ENCODE measurements at places on chromosomes 6 and 20.

- DNase-seq: no peak
Measured at GRCh38 chr6:138044458-138044857, 62.8 kb downstream of the PERP start.

GRCh38 chr6:67336014-67336413 lies 1299.1 kb upstream of the ADGRB3 start:
- no peak for DNase-seq

GRCh38 chr6:18039481-18039880 lies 52.0 kb upstream of the KIF13A start:
- no peak for DNase-seq

DNA sequence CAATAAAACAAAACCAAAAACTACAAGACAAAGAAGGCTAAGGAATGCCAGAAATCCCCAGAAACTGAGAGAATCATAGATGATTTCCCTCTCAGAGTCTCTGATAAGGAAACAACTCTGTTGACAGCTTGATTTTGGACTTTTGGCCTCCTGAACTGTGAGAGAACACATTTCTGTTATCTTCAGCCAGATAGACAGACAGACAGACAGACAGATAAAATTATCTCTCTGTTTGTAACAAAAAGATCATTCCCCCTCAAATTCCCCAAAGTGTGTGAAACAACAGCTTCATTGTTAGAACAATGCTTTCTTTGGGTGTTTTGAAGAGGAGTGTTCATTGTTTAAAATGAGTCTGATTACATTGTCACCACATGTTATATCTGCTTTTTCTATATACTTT lies 148.2 kb downstream of the BCKDHB start:
- DNase-seq: no peak

Data from CD4-positive, alpha-beta T cell treated with Interleukin-17A for 1 hour (primary cell).